ENCODE measurements at places on chromosomes 6 and 20.
A peak's percentile ranks its signal among the peaks of the same experiment; 100 is the strongest.

DNA sequence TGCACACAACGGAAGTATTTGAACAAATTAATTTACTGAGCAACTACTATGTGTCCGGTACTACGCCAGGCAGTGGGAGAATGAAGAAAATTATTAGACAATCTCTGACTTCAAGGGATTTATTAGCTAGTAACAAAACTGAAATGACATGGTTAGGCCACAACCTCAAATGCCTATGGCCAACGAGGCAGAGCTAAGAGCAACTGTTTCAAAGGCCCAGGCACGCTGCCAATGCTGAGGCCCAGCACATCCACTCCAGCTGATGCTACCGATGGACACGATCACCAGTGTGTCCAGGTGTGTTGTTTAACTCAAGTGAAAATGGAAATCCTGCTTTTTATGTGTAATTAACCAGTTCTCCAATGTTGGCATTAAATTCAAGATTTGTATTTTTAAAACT, 420.9 kb downstream of the PRKN start:
- no peak for DNase-seq

GRCh38 chr20:32455171-32455900, 97.2 kb downstream of the ASXL1 start:
- DNase-seq = no peak

GRCh38 chr6:107402533-107402932, 56.8 kb downstream of the PDSS2 start:
- DNase-seq = no peak

GRCh38 chr6:35040398-35040797, 100.7 kb downstream of the TCP11 start:
- DNase-seq = no peak

- DNase-seq = no peak
These were observed 49.5 kb upstream of the PCSK2 start for GRCh38 chr20:17177341-17177740.

DNA sequence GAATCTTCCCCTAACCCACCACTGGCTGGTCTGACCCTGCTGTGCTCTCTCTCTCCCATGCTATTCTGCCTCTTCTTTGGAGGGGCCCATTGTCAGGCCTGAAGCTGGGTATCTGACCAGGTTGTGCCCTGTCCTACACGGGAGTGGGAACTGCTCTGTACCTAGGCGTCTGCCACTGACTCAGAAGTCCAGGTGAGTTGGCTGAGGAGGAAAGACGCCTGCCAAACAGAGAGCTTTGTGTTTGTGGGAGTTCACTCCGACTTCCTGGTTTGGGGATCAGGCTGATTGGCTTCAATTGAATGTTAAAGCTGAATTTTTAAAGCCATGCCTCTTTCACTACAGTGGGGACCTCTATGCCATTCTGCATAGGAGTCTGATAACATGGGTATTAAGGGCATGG, 136.0 kb downstream of the CCDC170 start:
- no peak for DNase-seq

- no peak for DNase-seq
These were observed 2.0 kb upstream of the ACTL10 start for GRCh38 chr20:33664762-33665144.

DNA sequence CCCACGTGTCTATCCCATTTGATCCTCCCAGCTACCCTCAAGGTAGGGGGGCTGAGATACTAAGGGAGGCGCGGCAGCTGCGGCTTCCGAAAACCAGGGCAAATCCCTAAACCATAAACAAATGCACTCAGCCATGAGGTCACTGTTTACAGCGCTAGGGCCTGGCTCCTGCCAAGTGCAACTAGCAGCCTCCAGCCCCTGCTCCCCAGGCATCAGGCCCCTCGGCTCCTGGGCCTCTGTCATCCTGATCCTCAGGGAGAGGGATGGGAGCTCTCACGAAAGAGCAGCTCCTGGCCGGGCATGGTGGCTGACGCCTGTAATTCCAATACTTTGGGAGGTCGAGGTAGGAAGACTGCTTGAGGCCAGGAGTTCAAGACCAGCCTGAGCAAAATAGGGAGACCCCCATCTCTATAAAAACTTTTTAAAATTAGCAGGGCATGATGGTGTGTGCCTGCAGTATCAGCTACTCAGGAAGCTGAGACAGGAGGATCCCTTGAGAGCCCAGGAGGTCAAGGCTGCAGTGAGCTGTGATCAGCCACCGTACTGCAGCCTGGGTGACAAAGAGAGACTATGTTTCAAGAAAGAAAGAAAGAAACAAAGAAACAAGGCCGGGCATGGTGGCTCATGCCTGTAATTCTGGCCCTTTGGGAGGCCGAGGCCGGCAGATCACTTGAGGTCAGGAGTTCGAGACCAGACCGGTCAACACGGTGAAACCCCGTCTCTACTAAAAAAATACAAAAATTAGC, 42.5 kb upstream of the TLDC2 start:
- no peak for DNase-seq

GRCh38 chr6:148203970-148204369, 138.7 kb upstream of the SASH1 start:
- DNase-seq = peak; percentile 64

Measured in CD4-positive, alpha-beta T cell treated with Interleukin-21 for 1 hour (primary cell).